ENCODE measurements at places on chromosomes 2 and 18.

DNA sequence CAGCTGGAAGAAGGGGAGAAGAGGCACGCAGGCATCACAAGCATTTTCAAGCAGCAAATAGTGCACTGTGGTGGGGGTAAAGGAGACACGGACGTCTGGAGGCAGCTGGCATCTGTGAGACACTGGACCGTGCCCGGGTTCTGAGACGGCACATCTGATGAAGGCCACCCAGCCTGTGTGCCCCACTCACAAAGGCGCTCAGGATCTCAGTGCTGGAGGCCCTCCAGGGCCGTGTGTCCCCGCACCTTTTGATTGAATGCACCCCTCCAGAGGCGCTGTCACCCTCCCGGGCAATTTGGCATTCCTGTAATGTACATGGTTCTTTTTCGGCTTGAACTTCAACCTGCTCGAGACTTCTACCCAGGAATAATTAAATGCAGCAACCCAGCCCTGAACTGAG lies 101.5 kb upstream of the ODC1 start:
- no peak for DNase-seq

DNA sequence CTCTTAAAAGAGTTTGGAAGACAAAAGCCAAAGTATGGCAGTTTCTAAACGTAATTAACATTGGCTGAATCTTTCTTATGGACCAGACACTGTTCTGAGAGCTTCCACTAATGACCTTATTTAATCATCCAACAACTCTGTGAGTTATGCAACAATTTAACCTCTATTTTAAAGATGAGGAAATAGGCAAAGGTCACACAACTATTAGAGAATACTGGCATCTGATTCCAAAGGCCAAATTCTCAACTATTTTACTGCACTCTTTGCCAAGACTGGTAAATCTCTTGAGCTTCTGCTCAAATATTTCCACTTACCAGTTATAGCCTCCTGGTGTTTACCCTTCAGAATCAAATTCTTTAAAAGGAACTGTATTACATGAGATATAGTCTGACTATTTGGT lies 42.1 kb upstream of the ERMN start:
- DNase-seq: no peak

GRCh38 chr18:21757833-21758232 lies 17.2 kb downstream of the MIB1 start:
- DNase-seq: no peak

- no peak for DNase-seq
Measured at GRCh38 chr2:98914713-98915580, 21.1 kb downstream of the CRACDL start.

DNA sequence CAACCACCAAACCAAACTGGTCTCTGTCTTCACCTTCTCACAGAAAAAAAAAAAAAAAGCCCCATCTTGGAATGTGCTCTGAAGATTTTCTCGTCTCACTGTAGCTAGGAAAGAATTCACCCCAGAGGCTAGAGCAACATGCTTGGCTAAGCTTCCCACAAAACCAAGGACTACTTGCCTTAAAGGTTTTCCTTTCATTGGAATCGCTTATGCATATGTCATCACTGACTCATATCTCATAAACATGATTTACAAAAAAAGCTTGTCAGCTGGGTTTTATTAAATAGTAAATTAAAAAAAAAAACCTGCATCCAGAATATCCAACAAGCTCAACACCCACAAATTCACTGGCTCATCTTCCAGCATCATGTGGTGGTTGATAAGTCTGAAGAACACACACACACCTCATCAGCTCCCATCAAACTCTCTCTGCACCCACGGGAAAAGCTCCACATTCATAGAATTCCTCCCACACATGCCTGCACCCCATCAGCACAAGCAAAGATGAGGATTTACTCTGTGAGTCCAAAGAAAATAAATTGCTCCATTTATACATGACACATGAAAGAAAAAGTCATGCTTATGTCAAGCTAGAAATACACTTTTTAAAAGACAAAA lies 182.0 kb upstream of the TRIB2 start:
- peak; percentile 91 for DNase-seq

- no peak for DNase-seq
Measured at GRCh38 chr2:238382381-238382781, 44.3 kb upstream of the ASB1 start.

GRCh38 chr2:230520875-230521155 lies 104.8 kb downstream of the SP100 start:
- DNase-seq: peak; percentile 83

- DNase-seq: no peak
Measured at GRCh38 chr2:27494944-27495554, at the start of gene FNDC4. Gene FNDC4, minus strand, starts transcription at chr2:27495200. Its CDS starts 521 bp downstream, at chr2:27494679.

- DNase-seq: peak; percentile 69
Measured at GRCh38 chr2:220835583-220835982, 736.5 kb downstream of the EPHA4 start.

DNA sequence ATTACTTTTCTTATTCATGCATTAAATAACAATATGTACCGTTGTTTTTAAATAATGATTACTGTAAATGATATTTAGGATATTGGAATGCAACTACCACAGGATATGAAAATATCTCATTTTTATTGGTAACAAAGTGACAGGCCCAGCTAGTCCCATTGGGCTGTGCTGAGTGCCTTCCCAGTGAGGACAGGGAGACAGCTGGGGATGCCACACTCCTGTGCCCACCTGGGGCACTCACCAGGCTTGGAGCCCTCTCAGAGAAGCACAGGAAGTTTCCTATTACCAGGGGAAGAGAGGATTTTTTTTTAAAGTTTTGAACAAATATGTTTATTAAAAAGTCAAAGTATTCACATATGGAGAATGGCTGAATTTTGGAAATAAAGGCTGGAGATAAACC lies 48.9 kb downstream of the PARD6G start:
- no peak for DNase-seq

- DNase-seq: no peak
Measured at GRCh38 chr2:108367561-108368175, 10.1 kb upstream of the SULT1C4 start.

DNA sequence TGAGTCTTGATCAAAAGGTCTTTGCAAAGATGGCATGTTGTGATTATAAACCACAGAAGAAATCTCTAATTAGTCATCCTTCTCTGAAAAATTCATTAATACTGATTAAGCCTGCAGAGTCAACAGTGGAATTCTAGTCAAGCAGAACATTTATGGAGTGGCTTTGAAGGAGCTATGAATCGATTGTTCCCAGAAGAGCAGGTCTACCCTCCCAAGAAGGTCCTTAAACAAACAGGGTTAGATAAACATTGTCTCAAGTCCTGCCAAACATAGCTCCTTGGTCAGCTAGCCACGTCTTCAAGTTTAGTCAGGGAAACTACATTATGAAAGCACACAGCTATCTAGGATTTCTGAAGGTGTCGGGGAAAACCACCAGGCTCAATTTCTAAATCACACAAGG lies 88.9 kb downstream of the ITGA4 start:
- peak; percentile 26 for DNase-seq

GRCh38 chr18:32772581-32773381 lies at the start of gene KLHL14:
Gene KLHL14, minus strand, starts transcription at chr18:32773023. Its CDS starts 2,432 bp downstream, at chr18:32770591.
- DNase-seq: no peak

GRCh38 chr18:3651266-3651665 lies 201.3 kb downstream of the TGIF1 start:
- no peak for DNase-seq

GRCh38 chr18:74604774-74605173 lies 7.1 kb downstream of the ZNF407 start:
- DNase-seq: peak; percentile 22

DNA sequence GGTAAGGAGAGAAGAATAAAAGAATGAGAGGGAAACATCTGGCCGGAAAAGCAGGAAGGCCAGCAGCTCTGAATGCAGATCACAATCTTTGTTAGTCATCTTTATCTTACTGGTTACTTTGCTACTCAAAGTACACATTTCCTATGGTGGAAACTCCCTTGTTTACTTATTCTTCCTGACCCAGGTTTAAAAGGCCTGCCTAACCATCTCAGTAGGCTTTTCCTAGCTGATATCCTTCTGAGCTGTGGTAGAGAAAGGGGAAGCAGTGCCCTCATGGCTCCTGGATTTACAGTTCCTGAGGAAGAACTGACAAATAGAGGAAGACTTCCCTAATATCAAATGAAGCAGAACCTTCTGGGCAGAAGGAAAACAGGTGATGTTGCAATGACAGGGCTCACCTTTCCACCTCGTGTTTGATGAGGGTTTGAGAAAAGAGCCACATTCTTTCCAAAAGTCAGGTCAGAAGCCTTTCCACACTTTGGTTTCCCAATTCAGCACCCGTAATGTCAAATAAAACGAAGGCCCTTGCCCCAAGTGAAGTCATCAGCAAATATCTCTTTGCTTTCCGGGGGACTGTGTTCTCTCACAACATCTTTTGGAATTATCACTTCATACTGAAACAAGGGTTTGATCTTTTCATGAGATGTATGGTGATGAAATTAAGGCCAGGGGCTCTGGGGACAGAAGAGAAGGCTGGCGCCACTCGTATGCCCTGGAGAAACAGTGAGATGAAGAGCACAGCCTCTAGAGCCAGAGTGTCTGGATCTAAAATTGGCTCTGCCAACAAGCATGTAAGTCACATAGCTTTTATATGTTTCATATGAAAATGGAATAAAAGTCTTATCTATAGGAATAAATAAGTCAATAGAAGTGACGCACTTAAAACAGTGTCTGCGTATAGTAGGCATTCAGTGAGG lies 26.7 kb upstream of the APOB start:
- DNase-seq: no peak

GRCh38 chr2:64454386-64455332 lies 697 bp downstream of the LGALSL start:
- DNase-seq: no peak

DNA sequence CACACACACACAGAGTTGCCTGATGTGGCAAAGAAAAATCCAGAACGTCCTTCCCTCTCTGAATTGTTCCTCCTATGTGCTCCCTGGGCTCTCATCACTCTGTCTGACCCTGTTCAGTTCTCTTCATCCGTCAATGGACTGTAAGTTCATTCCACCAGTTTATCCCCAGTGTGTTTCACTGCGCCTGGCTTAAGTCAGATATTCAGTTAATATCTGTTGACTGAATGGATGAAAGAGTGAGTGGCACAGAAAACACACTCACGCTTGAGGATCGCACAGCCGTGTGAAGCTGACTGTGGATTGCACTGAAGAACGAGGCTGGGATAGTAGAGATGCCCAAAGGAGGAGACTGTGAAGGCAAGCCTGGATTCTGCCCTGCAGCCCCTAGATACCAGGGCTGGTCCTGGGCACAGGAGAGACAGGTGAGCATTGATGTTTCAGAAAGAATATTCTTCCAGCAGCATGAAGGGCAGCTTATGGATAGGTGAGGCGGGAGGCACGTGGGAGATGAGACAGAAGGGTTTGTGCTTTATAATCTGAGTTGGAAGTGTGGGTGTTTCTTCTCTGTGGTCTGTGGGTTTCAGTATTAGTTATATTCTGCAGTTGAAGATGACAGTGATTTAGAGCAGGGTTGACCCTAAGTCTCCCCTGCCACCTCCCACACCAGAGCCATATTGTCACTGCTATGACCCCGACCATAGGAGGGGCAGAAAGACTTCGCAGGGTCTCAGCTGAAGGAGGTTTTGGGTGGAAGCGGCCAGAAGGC lies 129.9 kb downstream of the SOCS6 start:
- no peak for DNase-seq

- DNase-seq: no peak
Measured at GRCh38 chr2:214004463-214004862, 406.4 kb upstream of the VWC2L start.

GRCh38 chr2:160042054-160042453 lies 20.4 kb downstream of the PLA2R1 start:
- no peak for DNase-seq

DNA sequence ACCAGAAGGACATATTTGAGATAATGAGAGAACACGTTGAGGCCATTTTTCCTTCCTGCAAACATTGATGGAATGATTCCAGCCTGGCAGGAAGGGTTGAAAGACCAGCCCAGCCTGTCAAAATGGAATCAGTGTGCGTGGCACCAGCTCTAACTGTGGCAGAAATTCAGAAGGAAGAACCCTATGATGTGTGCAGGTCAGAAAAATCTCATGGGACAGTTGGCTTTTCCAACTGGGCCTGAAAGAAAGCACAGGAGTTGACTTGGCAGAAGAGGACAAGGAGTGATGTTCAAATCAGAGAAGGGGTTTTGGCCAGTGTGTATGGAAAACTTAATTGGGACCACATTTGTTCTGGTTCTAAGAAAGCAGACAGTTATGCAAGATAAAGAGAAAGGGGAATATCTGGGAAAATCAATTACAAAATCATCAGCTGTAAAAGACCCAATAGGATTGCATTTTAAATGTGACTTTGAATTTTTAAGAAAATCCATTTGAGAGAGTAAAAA lies 192.8 kb upstream of the PID1 start:
- DNase-seq: no peak

DNA sequence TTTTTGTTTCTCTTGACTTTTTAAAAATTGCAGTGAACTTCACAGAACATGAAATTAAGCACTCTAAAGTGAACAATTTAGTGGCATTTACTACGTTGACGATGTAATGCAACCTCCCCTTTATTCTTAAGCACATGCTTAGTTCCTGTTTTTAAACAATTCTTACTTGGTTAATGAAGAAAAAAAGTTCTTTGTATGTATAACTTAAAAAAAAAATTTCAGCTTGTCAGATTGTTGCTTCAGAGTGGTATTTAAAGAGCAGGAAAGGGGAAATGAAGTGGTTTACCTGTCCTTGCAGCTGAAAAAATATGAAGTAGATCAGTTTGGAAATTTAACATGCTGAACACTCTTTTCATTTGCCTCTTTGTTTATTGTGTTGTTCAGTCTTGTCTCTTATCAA lies 95.7 kb upstream of the RASGRP3 start:
- DNase-seq: no peak

- DNase-seq: no peak
Measured at GRCh38 chr2:84492571-84492970, 23.7 kb upstream of the DNAH6 start.

GRCh38 chr2:180787330-180787729 lies 193.1 kb upstream of the UBE2E3 start:
- DNase-seq: no peak

DNA sequence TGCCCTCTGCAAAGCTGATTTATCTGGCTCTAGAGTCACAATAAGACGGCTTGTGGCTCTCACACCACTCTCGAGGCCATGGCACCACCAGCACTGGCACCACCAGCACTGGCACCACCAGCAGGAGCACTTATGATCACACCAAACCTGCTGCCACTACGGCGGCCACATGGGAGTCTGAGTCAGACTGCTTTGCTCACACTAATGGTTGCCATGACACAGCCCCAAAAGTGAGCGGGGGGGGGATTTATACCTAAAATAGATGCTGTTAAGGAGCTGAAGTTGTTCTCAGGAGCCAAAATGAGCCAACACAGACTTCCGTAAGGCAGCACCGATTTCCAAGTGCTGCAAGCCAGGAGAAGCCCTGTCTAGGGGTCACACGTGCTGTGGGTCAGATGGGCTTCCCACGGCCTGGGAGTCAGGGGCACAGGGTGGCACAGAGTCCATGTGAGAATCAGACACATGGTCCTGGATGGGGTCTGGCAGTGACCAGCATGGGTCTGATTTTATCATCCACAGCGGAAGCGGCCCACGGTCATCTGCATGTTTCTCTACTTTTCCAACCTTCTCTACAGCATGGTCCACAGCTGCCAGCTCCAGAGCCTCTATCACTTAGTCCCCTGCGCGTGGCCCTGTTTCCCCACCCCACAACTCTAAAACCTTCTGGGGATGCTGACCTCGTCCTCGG lies 16.7 kb downstream of the DNMT3A start:
- peak; percentile 79 for DNase-seq

- DNase-seq: no peak
Measured at GRCh38 chr2:42169874-42170521, 845 bp downstream of the EML4 start.

- DNase-seq: no peak
Measured at GRCh38 chr18:2204736-2205135, 366.6 kb downstream of the METTL4 start.

- DNase-seq: no peak
Measured at GRCh38 chr18:39489431-39489830, 1923.8 kb upstream of the CELF4 start.

Data from brain microvascular endothelial cell (primary cell).